ENCODE measurements at places on chromosomes 6 and 20.
A peak's percentile ranks its signal among the peaks of the same experiment; 100 is the strongest.

DNA sequence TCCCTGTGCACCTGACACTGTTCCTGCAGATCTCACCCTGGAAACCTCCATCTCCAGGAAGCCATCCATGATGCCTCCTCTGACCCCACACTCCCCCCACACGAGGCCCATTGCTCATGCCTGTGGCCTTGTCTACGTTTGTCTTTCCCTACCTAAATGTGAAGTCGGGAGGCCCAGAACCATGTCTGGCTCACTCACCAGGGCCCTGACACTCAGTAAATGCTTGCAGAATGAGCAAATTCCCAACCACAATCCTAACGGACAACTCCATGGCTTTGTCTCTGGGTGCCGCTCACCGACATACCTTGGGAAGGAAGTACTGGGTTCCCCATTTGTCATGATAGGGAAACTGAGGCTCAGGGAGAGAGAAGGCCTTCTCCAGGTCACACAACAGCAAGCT lies 7.3 kb downstream of the PEDS1 start:
- DNase-seq = no peak

GRCh38 chr6:11042750-11043377 lies 1.2 kb downstream of the ELOVL2 start:
- DNase-seq = no peak

DNA sequence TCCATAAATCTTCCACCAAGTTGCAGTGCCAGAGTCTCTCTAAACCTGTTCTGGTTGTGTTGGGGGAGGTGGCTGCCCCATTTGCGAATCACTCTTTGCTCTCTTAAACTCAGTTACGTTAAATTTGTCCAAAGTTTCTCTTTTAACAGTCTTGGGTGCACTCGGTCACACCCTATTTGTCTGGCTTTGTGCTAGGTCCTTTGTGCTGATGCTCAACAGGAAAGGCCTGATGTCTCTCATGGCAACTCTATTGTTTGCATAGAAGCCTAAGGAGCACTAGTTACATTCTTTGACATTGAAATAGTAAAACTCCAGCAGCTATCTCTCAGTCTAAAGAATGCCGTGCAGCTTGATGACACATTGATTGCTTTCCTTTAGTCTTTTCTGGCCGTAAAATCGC lies 105.1 kb downstream of the TRMT11 start:
- DNase-seq = no peak

DNA sequence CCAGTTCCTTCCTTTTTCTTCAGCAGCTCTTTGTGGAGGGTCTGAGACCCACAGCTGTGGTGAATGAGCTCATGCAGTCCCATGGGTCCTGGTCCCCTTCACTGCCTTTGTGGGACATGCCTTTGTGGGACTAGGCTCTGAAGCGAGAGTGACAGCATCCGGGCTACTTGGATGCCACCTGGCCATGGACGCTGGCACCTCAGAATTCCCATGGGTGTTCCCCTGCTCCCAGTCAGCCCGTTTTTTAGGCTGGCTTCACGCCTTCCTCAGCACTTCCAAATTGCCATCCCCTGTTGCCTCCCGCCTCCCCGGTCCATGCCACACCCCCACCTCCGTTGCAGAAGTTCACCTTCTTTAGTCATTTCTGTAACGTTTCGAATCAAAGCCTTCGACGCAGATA lies 45.1 kb downstream of the RAMACL start:
- DNase-seq = no peak

- DNase-seq = no peak
These were observed 71.2 kb downstream of the FYN start for GRCh38 chr6:111802015-111802414.

- DNase-seq = no peak
These were observed 23.9 kb upstream of the FAM83C start for GRCh38 chr20:35316086-35316485.

- DNase-seq = no peak
These were observed 912.3 kb upstream of the SLC35B3 start for GRCh38 chr6:9347608-9348007.

GRCh38 chr20:34689486-34689885 lies 12.6 kb upstream of the PIGU start:
- DNase-seq = no peak

DNA sequence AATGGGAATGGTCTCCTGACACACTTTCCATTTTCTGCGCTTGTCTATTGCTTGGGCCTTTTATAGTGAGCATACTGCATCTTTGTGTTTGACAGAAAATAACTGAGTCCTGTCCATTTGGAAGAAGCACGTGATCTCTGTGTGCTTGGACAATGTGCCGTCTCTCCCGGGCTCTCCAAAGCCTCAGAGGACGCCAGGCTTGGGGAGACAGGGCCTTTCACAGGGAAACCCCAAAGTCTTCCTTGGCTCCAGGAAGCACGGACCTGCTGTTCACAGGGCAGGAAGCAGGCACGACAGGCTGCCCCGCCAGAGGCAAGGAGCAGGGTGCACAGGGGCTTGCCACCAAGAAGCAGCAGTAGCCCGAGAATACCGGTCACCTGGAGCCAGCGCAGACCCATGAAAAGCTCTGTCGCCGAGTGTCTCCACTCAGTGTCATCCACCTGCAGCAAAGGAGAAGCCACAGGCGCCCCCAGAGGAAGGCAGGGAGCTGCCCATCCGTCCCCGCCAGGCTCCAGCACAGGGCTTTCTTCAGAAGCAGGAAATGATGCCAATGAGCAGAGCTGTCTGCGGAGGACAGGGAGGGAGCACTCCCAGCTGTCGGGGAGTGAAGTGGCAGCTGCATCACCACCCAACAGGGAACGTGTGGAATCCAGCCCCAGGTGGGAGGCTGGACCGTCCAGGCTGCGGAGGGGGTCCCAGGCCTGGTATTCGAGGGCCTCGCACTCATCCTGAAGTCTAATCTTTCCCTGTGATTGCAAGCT lies 135.1 kb downstream of the AGPAT4 start:
- no peak for DNase-seq

DNA sequence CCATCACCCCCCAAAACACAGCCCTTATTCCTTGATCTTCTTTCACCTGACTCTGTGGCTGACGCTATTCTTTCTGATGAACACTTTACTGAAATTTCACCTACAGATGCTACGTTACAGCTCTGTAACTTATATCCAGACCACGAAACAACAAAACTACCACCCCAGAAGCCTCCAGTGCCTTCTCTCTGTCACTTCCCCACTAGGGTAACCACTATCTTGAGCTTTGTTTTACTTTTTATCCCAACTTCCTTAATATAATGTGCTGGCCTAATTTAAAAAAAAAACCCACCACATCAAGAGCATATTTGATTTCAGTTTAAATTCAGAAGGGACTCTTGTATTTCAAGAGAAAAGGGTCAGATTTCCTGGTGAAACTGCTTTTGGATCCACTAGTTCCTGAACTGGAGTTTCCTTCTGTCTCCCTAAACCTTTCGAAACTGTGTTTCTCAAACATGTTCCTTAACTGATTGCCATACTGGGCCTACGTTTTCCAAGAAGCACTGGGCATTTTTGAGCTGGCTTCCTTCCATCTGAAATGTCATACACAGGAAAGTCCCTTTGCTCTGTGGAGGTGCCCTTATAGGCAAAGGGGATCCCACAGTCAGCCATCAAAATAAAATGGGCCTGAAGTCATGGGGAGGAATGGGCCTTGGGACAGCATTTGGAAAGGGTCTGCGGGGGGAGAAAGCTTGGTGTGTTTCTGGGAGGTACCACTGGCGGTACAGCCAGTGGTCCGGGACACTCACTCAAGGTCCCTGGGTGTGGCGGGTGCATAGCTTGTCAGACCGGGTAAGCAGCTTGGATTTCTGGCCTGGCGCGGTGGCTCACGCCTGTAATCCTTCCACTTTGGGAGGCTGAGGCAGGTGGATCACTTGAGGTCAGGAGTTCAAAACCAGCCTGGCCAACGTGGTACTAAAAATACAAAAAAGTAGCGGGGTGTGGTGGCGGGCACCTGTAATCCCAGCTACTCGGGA lies 25.8 kb upstream of the RTF2 start:
- DNase-seq = no peak

GRCh38 chr20:46013829-46014516 lies 5.3 kb downstream of the MMP9 start:
- DNase-seq = peak; percentile 71

DNA sequence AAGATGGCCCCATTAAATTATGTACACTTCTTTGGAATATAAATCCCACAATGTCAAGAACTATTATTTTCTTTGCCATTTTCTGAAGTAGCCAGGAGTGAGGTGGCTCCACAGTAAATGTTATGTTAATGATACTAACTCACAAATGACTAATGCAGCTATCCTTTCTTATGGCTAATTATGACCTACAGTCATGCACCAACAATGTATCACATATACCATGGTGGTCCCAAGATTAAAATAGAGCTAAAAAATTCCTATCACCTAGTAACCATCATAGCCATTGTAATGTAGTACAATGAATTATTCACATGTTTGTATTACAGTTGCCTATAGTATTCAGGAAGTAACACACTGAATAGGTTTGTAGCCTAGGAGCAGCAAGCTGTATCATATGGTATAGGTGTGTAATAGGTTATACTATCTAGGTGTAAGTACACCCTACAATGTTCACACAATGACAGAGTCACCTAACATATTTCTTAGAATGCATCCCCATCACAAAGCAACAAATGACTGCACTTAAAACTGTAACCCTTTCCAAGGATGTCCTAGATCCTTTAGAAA lies 15.3 kb downstream of the ECHDC1 start:
- no peak for DNase-seq

DNA sequence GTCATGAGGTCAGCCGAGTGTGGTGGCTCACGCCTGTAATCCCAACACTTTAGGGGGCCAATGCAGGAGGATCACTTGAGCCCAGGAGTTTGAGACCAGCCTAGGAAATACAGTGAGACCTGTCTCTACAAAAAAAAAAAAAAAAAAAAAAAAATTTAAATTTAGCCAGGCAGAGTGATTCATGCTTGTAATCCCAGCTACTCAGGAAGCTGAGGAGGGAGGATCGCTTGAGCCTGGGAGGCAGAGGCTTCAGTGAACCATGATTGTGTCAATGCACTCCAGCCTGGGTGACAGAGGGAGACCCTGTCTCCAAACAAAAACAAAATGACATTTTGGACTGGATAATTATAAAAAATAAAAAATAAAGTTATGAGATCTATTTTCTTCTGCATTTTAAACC lies 56.2 kb downstream of the ADGRF1 start:
- no peak for DNase-seq

GRCh38 chr6:36642913-36643817 lies 35.3 kb upstream of the CDKN1A start:
- no peak for DNase-seq

DNA sequence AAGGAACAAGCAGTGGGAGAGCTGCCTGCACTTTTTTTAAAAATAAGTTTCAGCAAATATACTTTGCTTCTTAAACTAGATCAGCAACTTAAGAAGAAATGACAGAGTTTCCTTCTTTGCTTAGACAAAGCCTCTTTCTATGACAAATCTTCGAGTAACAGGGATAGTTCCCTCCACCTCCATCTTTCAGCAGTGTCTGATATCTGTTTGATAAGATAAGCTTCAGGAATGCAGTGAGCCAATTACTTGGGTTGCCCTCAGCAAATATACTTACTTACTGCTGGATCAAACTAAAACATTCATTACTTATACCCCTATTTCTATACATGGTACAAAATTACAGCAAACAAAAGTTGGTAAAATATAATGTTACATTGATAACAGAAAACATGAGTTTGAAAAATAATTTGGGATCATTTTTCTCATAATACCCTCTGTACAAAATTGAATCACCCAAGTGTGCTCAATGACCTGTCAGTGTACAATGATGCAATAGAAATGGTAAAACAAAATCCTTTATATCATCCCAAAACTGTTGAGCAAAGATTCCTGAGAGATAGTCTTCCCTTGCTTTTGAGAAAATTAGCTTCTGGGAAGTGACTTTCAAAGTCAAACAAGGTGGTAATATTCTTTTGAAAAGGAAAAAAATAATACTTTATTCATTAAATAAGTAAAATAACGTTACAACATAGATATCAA lies 24.5 kb downstream of the FRK start:
- DNase-seq = no peak

DNA sequence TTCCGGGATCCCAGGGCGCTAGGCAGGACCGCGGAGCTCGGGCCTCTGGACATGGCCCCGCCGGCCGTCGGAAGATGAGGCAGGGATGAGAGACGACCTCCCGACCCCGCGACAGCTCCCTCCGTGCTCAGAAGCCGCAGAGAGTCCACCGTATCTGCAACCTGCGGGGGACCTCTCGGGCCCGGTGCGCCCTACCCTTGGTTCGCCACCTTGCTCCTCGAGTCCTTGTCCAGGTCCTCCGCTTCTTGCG lies 301 bp downstream of the PPP1R3D start:
- DNase-seq = no peak

DNA sequence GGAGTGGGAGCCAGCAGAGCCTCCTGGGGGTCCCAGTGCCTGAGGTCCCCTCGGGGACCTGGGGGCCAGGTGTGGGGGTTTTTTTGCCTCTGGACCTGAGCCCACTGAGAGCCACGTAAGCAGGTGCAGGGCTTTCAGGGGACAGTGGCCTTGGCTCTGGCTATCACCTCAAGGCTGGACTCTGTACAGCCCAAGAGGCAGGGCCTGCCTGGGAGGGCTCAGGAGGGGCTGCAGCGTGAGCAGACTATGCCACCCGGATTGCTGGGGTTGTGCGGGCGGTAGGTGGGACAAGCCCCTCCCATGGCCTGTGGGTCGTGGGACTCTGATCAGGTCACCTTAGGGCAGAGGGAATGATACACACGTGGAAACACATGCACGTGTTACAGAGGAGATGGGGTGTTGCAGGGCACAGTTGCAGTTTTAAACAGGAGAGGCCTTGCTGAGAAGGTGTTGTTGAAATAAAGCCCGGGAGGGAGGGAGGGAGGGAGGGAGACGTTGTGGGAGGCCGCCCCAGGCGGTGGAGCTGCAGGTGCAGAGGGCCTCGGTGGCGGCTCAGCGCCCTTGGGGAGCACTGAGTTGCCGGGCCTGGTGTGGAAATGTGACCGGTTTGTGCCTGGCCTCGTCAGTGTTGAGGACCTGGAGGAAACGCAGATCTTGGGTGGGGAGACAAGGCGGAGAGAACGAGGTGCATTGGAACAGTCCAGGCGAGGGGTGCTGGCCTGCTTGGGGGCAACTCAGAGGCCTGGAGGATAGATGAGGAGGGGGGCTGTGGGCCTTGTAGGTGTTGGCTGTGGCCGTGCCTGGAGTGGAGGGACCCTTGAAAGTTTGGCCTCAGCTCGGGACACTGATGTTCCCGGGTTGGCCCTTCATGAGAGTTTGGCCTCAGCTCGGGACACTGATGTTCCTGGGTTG lies 2.3 kb downstream of the TCEA2 start:
- DNase-seq = no peak

GRCh38 chr6:7041511-7042026 lies 66.2 kb upstream of the RREB1 start:
- no peak for DNase-seq

DNA sequence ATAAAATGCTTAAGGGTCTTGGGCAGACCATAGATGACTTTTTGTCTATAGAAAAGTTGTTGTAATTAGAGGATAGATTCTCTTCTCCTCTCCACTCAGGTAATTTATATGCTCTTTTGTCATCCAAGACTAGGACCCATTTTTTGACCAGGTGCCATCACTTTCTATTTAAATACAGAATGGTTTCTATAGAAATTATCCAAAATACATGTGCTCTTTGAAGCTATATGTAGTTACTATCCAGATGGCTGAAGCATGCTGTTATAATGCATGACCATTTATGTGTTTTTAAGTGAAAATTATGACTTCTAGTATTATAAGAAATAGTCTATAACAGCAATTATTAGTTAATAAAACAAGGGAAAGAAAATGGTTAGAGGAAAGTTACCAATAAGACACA lies 3.0 kb upstream of the MLIP start:
- no peak for DNase-seq

- no peak for DNase-seq
These were observed at the start of gene CST2 for GRCh38 chr20:23826541-23827021. Gene CST2, minus strand, starts transcription at chr20:23826729. Its CDS starts 69 bp downstream, at chr20:23826660.

Data from CD4-positive, alpha-beta T cell (primary cell).